Kidney epithelial cell (primary cell): ENCODE measurements at places on chromosomes 7 and 10. TPM values are rescaled to one million over a fixed set of nuclear protein-coding genes. Genes with fewer than 3 reads are reported as not detected.
A peak's percentile ranks its signal among the peaks of the same experiment; 100 is the strongest.

The OLAH gene
- 8.4 TPM in 2 replicates for total RNA-seq

The C10orf105 gene
- total RNA-seq: not detected in 2 replicates

The CFAP46 gene
- 3.8 and 5.1 TPM in 2 replicates for total RNA-seq

The ARHGEF35 gene
- total RNA-seq: 9.0 and 11.5 TPM in 2 replicates

The AS3MT gene
- 4.4 and 5.7 TPM in 2 replicates for total RNA-seq

The POLR2J gene
- 36.2 and 47.6 TPM in 2 replicates for total RNA-seq

The FZD8 gene
- total RNA-seq: 12.7 and 18.7 TPM in 2 replicates

The FKBP6 gene
- total RNA-seq: not detected in 2 replicates

The GFRA1 gene
- total RNA-seq: 1.6 and 1.7 TPM in 2 replicates

The PDE1C gene
- 2.3 and 2.6 TPM in 2 replicates for total RNA-seq

The NUTM2E gene
- 1.3 TPM in 1 of 2 replicates, not detected in the other for total RNA-seq

The IL2RA gene
- total RNA-seq: 0.34 TPM in 1 of 2 replicates, not detected in the other

DNA sequence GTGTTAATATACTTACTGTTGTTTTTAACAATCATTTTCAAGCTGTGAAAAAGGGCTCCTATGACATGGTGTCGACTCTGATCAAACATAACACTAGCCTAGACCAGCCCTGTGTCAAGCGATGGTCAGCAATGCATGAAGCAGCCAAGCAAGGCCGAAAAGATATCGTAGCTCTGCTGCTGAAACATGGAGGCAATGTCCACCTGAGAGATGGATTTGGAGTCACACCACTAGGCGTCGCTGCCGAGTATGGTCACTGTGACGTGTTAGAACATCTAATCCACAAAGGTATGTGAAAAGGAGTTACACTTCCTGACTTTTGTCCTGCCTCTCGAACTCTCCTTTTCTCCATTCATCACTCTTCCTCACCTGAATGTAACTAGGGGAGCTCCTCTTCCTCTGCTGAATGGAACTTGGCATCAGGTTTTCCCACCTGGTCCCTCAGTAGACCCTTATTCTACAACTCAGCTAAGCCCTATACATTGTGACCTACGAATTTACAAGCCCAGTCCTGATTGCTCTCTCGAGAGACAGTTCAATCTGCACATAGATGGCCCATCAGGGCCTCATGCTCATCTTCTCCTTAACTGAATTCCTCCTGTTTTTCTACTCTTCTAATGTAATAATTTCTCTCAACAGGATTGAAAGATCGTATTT lies 23.0 kb downstream of the ASB15 start:
- no peak for DNase-seq

DNA sequence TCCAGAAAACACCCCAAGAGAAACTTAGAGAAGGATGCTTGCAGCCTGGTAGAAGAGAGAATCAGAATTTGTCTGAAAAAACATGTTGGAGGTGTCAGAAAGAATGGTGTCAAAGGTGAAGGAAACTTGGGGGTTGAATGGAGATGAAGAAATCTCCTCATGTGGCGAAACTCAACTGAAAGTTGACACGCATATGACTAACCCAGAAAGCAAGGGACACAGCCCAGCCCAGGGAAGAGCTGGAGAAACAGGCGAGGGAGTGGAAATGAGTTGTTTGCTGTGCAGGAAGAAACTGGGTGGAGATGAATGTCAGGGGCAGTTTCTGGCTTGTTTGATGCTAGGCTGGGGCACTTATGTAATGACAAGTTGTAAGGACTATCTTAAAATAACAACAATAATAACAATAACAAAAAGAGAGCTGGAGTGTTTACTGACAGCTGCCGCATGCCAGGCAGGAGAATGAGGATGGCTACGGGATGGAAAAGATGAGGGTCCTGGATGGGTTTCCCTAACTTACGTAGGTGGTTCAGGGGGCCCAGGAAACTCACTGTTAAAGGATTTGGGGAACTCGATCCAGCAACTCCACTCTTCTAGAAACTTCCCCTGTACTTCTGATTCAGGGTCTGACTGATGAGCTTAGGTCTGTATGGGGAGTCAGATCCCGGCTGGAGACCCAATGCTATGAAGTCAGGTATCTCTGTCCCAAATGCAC lies 57.4 kb downstream of the MAP3K8 start:
- no peak for DNase-seq

GRCh38 chr10:126867567-126868365 lies 37.5 kb upstream of the DOCK1 start:
- peak; percentile 37 for DNase-seq

- DNase-seq: no peak
Measured at GRCh38 chr10:50431133-50431532, 179.8 kb upstream of the ASAH2 start.

GRCh38 chr10:34884272-34884952 lies 69.3 kb upstream of the PARD3 start:
- no peak for DNase-seq

GRCh38 chr10:49613165-49613881 lies 514 bp upstream of the CHAT start:
- DNase-seq: no peak

GRCh38 chr10:44467900-44468299 lies 83.0 kb upstream of the CXCL12 start:
- no peak for DNase-seq

DNA sequence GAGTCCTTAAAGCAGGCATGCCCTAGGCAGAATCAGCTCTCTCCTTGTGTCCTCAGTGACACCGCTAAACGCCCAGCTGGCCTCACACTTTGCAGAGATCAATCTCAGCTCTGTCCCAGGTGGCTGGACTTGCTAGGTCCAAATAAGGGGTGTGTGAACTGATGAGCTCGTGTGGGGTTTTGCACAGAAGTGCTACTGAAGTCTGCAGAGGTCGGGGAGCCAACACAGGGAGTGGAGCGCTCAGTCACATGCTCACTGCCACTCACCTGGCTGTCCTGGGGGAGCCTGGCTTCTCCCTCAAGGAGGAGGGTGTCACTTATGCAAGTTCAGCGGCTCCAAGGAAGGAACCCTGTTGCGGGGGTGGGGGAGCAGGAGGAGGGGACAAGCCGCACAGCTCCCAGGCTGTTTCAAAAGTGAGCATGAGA lies 2.0 kb downstream of the ELN start:
- DNase-seq: no peak

DNA sequence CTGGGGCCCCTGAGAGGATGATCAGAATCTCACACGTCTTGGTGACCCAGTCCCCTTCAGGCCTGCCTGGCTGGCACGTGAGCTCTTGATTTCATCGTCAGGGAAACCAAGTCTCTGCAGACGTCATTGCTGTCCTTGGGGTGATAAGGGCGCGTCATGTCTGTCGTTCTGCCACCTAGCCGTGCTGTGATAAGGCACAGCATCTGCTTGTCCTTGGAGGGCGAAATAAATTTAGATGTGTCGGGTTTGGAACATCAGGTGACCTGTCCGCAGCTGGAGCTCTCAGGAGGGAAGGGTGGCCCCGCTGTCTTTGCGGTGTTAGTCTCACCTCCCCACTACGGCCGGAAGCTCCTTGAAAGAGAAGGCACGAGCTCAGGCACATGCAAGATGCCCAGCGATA lies 129.2 kb downstream of the GRK5 start:
- no peak for DNase-seq

DNA sequence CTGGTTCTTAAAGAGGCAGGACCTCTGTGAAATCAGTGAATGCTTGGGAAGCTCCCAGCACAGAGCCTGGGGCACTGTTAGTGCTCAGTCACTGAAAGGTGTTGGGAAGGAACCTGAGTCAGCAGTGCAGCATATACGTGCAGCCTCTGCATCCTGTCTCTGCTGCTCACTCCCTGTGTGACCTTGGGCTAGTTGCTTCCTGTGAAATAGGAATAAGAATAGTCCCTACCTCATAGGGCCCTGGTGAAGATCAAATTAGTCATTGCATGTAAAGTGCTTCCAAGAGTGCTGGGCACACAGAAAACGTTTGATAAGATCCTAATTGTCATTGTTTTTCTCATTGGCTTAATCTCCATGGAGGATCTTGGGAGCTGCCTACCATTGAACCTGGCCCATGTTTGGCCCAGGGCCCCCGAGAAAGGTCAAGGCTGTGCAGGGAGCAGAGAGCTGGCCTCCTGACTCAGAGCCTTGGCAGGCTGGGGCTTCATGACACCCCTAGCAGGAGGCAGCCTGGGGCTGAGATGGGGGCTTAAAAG lies 73.3 kb upstream of the COL13A1 start:
- peak; percentile 59 for DNase-seq

DNA sequence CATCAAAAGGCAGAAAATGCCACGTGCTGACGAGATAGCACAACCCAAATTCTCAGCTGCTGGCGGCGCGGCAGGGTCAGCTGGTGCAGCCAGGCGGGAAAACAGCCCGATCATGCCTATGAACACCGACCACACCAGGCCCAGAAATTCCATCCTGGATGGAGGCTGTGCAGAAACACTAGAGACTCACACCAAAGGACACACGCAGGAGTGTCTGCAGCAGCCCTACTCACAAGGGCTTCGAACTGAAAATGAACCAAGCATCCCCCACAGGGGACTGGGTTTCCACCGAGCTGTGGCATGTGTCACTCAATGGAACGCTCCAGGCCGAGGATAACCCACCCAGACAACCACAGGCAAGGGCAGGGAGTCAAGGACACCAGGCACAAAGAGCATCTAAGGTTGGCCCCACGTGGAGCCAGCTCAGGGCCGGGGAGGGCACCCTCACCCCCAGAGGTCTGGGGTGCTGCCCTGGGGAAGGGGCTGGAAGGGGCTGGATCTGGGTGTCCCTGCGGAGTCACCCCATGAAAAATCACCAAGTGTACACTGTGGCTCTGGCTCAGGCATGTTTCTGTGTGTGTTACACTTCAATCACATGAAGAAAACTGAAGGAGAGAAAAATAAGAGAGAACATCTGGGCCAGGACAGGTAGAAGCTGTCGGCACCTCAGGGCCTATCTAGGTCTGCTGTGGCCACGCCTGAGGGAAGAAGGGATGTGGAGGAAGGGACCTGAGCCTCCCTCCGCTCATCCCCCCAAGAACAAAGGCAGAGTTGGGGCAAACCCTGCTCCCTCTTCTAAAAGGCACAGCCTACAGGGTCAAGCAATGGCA lies 33.0 kb downstream of the RASGEF1A start:
- no peak for DNase-seq
